ENCODE measurements at places on chromosomes 5 and 9.

DNA sequence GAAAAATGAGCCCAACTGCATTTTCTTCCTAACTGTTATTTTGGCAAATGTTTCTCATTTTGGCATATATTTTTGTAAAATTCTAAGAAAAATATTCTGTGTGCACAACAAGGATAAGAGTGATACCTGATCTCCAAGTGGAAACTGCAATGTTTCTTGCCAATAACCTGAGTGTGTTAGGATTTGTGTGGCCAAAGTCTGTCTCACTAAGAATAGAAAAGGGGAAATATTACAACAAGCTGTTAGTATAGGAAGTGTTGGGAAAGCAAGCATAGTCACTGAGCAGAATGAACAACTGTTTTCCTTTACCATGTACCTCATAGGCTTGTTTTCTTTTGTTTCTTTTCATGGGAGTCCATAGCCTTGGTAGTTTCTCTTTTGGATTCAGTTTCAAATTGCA, 624.2 kb downstream of the MTRR start:
- no peak for DNase-seq

DNA sequence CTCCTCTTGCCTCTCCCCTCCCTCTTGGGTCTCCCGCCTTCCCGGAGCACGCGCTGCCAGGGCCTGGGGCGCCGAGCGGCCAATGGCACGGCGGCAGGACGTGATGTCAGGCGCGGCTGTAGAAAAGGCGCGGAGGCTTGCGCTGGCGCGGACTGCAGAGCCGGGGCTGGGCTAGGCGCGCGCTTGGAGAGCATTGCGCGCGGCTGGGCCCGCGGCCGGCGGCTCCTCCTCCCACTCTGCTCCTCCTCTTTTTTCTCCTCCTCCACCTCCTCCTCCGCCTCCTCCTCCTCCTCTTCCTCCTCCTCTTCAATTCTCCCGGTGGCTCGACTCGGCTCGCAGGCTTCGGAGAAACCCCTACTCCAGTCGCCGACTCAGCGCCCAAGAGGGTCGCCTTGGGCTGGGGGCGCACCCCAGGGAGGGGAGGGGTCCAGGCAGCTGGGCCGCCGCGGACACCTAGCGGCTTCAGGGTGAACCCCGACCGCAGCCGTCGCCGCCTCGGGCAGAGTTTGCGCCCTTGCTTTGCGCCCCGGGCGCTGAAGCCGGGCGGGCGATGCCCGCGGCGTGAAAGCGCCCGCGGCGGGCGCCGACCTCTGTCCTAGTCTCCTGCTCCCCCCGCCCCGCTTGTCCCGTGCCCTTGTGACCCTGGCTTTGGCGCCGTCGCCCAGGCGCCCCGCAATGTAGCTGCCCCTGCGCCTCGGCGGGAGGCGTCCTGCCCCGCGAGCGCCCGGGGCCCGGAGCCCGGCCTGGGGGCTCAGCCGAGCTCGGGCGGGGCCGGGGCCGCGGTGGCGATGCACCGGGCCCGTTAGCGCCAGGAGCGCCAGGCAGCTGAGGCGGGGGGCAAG, at the start of gene LHX2:
LHX2 (plus strand) TSS at position 309 of the 842 bp plus-strand sequence. CDS start 581 bp downstream, outside the sequence.
- peak; percentile 74 for DNase-seq

DNA sequence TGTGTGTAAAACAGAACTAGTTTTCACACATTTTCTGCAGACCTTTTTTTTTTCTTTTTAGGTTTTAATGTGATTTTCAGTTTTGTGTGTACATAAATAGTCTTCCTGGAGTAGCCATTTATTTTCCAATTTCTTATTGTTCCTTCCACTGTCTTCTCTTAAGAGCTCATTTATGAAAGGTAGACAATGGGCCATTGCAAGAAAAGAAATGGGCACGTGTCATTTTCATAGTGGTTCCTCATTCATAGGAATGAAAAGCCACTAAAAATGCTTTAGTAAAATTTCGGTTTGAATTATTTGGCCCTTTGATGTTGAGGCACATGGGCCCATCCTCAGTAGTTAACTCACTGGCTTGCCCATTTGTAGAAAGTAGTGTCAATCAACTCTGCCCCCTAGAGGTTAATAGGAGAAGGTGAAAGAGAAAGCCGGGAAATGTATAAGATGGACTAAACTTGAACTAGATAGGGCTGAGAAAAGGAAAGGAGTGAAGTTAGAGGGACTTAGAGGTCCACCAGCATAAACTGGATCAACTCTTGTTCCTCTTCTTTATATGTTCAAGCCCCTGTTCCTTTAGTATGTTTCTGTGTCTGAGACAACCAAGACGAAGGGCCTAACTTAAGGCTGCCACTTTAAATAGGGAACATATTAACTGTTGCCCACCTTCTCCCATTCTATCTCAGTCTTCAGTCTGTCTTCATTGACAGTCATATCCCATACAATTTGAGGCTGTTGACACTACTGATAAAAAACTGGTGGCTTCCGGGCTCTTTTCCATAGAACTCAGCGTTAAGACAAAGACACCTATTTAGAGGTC, 72.6 kb downstream of the SMARCA2 start:
- peak; percentile 41 for DNase-seq

- no peak for DNase-seq
Observed at GRCh38 chr9:16001856-16002255, 449.0 kb downstream of the CCDC171 start.

- DNase-seq, result no peak
Observed at GRCh38 chr5:122137702-122138101, 8.4 kb downstream of the ZNF474 start.

DNA sequence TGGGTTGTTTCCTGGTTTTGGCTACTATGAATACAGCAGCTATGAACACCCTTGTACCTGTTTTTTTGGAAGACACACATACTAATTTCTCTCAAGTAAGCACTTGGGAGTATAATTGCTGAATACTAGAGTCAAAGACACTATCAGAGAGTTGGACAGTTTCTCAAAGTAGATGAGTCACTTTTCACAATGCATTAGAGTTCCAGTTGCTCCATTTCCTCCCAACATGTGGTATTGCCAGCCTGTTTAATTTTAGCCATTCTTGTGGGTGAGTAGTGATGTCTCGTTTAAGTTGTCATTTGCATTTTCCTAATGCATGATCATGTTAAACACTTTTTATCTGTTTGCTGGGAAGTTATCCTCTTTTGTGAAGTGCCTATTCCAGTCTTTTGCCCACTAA, 81.6 kb upstream of the GDNF start:
- DNase-seq, result no peak

- no peak for DNase-seq
Observed at GRCh38 chr5:14587150-14587549, 5.6 kb downstream of the OTULINL start.

- no peak for DNase-seq
Observed at GRCh38 chr9:136187683-136188586, 17.0 kb downstream of the LHX3 start.

DNA sequence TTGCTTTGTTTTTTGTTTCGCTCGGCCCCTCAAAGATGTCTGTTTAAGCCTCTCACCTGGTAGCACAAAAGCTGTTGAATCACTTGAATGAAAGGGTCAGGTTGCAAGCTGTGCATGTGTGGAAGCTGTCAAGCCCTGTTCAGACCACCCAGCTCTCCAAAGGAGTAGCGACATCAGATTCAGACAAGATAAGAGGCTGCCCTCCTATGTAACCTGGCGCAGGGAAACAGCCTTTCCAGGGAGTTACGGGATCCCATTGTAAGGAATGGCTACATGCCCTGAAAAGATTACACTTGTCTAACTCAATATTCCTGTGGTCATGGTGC, 2.9 kb downstream of the FREM1 start:
- no peak for DNase-seq

Measured in AG08395 (cell line).